ENCODE measurements at places on chromosomes 1 and 21.

DNA sequence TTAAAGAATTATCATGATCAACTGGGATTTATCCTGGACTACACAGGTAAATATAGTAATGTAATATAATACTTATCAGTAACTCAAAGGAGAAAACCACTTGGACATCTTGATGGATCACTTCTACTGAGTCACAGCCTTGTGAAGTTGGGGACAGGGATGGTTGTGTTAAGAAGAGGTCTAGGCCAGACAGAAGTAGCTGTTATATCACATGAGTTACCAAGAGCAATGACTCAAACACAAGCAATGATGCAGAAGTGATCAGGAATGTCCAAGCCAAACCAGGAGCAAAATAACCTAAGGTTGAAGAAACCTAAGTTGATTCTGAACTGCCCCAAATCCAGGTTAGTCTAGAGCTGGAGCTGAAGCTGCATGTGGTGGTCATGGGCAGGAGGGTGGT, 424.5 kb upstream of the DAB1 start:
- DNase-seq: no peak

GRCh38 chr1:234853906-234854644, 244.1 kb upstream of the IRF2BP2 start:
- no peak for DNase-seq

DNA sequence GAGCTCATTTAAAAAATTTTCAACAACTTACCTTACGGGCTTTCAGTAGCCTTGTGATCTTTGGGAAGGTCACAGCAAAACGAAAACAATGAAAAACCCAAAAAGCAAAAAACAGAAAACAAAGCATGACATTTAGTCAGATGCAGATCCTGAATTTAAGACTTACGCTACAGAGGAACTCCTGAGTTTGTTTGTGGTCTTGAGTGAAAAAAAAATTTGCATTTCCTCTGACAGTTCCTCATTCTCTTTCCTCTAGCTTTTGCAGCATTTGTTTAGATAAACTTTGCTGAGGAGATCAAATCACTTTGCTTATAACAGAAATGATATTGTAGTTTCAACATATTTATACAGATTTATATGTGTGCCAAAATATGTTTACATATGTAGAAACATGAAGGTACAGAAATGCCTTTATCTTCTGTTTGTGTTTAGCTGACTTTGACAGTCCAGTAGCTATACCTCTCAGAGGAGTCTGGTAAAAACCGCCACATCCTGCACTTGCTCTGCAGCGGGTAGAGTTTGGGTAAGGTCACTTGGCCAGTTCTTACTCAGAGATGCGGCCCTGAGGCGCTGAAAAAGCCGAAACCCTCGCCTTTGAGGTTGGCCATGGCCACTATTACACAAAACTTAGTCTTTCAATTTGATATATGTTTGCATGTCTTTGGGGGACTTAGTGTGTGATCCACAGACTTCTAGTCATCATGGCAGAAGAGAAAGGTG, 142.5 kb downstream of the TNR start:
- no peak for DNase-seq

DNA sequence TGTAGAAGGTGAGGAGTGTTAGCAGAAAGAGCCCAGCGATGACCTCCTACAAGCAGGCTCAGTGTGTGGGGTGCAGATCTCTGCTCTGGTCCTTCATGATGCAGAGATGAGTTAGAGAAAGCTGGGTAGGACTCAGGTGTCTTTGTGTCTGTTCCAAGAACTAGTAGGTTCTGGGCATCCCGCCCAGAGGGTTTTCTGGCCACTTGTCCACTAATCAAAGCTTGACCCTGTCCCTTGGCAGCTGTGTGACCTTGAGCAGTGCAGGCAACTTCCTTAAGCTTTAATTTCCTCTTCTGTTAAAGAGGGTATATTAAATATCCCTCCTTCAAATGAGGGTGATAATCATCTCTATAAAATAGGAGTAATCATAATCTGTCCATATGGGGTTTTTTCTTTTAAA, 54.7 kb upstream of the WNT4 start:
- DNase-seq: no peak

DNA sequence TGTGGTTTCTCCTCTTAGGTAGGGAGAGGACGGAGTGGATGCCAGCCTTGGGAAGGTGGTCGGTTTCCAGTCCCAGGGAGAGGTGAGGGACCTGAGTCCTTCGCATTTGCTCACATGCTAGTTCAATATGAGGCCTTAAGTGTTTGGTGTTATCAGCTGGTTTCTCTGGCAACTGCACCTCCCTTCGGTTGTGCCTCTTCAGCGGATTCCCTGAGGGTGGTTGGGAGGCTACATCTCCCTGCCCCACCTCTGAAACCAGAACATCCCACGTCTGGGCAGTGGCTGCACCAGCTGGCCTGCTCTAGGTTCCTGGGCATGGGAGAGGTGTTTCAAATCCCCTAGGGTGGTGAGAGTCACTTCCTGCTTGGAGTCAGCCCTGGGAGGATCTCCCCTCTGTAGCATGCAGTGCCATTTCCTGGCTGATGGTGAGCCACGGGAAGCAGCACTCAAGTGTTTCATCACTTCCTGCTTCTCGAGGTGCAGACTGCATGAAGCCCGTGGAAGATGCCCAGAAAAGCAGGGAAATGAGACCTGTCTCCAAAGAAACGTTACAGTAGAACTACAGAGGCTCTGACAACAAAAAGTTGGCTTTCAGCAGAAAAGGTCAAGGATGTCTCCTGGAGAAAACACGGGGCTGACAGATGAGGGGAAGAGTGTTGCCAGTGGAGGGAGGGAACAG, 4.5 kb downstream of the TMEM125 start:
- DNase-seq: no peak

- no peak for DNase-seq
These were observed 122.9 kb downstream of the LACTBL1 start for GRCh38 chr1:22849770-22850169.

DNA sequence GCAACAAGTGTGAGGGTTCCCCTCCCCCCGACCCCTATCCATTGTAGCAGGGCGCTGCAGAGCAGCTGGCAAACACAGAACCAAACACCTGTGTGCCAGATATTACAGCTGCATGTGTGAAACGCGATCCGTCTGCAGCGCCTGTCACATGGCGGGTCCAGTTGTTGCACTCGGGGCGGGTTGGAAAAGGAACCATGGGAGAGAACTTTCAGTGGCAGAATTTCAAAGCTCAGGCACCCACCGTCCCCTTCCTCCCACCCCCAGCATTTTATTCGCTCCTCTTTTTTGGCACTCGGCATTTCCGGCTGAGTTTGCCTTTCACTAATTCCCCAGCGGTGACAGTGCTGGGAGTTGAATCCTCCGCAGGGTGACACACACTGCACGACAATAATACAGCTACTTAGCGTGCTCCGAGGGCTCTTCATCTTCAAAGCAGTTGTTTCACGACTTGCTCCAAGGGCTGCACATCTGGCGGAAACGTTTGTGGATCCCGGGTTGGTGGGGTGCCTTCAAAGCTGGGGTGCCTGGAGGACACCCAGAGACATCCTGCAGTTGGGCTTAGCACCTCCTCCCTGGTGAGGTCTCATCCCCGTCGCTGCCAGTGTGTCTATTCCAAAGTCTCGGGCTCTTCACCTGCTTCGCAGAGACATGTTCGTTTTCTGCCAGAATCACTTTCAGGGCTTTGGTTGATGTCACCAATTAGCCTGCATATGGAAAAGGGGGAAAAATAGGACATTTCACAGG, 180.7 kb downstream of the ZBTB18 start:
- DNase-seq: no peak

GRCh38 chr21:38734646-38735365, 70.9 kb upstream of the ETS2 start:
- no peak for DNase-seq

All from epithelial cell of prostate (primary cell).